Brain (organoid and tissue), 16 donors: ENCODE measurements at places on chromosomes 7 and 10. TPM values are rescaled to one million over a fixed set of nuclear protein-coding genes. Genes with fewer than 3 reads are reported as not detected.

The ITPRID1 gene
- polyA plus RNA-seq = 0.24 TPM

The CDHR1 gene
- 6.4 TPM for polyA plus RNA-seq

The PRF1 gene
- polyA plus RNA-seq = 4.3 TPM

The WIPF3 gene
- polyA plus RNA-seq = 17.6 TPM

GRCh38 chr10:66714741-66715140 lies 211.1 kb upstream of the LRRTM3 start:
- no peak for DNase-seq

- DNase-seq = no peak
Observed at GRCh38 chr10:34087095-34087418, 728.0 kb downstream of the PARD3 start.

DNA sequence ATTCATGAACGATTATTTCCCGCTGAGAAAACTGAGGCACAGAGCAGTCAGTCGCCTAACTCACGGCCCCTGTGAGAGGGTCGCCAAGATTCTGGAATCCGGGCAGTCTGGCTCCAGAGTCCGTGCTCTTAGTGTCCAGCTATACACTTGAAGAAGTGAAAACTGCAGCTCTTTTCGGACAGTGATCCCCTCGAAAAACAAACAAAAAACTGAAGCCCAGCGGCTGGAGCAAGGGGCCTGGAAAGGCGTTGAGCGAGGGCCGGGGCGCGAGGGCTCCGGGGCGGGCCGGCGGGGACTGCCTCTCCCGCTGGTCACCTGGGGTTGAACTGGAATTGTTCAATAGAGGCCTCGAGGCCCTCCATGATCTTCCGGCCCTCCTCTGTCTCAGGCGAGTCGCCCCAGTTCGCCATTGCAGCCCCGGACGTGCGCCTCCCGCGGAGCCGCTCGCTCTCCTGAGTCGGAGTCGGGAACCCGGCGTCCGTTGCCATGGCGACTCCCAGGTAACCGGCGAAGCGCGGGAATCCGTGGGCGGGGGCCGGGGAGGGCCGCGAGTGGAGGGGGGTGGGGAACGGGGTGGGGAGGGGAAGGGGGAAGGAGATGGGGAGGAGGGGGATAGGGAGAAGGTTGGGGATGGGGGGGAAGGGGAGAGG lies 881 bp downstream of the C10orf67 start:
- DNase-seq = peak; percentile 71

GRCh38 chr10:70283445-70284399 lies at the start of gene NPFFR1:
TSS of gene NPFFR1 (minus strand) at chr10:70284004. CDS start at chr10:70283676, 328 bp downstream.
- peak; percentile 45 for DNase-seq
